Cerebellar nuclear complex (tissue), 1 donor: ENCODE measurements at places on chromosomes 5 and 9.

- DNase-seq = no peak
These were observed 1.6 kb downstream of the PDGFRB start for GRCh38 chr5:150153957-150154617.

- no peak for DNase-seq
These were observed 95.0 kb downstream of the ANKH start for GRCh38 chr5:14776602-14777001.

- no peak for DNase-seq
These were observed 29.2 kb downstream of the NCS1 start for GRCh38 chr9:130201399-130201873.

GRCh38 chr9:79060766-79061165 lies 511.0 kb upstream of the TLE4 start:
- DNase-seq = no peak

DNA sequence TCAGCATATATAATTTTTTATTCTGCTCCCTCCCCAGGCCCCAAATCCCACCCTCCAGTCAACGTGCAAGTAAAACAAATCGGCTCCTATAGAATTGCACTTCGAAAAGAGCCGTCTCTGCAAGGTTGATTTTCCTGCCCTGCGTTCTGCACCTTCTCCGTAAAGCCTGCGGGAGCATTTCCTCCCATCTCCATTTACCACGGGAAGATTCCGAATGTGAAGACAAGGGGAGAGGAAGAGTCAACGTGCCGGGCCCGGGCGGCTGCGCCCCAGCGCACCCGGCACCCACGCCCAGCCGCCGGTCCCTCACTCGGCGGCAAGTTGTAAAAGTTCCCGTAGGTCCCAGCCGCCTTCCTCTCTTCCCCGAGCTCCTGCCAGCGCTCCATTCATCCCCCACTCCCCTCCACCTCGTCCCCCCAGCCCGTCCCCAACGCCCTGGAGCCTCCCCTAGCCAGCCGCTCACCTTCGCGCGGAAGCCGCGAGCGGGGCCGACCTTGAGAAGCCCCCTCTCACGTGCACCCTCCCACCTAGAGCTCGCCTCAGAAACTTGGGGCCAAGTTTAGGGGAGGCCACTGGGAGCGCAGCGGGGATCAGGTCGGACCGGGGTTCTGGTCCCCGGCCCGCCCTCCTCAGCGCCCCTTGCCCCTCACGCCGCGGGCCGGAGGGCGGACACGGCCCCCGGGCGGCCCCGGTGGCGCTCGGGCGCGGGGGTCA lies 431 bp downstream of the BNC2 start:
- no peak for DNase-seq

DNA sequence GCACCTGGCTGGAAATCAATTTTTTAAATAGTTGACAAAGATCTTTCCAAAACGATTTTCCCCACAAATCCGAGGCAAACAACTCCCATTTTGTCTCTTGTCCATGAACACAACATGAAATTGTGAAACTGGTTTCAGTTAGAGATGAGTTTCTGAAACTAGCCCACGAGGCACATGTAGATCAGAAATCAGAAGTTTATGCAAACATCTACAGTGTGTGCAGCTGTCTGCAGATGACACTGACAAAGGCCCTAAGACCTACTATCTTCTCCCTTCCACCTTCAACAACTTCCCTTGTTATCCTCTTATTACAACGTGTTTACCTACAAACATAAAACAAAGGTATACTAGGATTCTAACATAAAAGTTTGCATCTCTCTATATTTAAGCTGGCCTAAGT lies 183.3 kb downstream of the DIRAS2 start:
- no peak for DNase-seq

- no peak for DNase-seq
These were observed 94.3 kb upstream of the STK32A start for GRCh38 chr5:147140558-147140957.
